ENCODE measurements at places on chromosomes 2 and 18.

DNA sequence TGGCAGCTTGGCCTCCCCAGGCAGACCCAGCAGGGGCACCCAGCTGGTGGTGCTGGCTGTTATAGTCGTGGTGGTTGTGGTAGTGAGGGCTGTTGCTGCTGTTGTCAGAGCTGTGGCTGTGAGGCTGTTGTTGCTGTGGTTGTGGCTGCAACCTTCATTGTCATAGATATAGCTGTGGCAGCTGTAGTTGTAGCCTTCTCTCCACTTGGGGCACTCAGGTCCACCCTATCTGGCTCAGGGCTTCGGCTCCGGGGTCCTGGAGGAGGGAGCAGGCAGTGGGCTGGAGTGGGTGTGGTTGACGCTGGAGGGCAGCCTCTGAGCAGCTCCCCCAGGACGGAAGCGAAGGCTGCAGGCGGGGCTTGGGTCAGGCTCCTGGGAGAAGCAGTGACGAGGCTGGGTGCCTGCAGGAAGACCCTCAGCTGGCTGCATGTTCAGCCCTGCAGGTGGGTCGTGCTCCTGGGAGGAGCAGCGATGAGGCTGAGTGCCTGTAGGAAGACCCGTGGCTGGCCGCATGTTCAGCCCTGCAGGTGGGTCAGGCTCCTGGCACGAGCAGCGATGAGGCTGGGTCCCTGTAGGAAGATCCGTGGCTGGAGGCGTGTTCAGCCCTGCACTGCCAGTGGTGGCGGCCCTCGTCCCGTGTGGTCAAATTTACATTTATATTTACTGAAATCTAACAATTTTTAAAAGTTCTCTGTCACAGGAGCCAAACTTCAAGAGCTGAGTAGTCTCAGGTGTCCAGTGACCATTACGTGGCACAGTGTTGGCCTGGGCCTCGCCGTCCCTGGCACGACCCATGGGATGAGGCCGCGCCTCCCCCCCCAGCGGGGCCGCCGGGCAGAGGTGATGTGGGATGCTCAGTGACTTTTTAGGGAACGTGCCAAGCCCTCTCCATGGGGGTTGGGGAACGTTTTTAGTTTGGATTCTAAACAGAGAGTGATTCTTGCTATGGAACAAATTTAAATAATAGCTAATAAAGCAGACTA, 79.2 kb upstream of the PXDN start:
- DNase-seq, result no peak

DNA sequence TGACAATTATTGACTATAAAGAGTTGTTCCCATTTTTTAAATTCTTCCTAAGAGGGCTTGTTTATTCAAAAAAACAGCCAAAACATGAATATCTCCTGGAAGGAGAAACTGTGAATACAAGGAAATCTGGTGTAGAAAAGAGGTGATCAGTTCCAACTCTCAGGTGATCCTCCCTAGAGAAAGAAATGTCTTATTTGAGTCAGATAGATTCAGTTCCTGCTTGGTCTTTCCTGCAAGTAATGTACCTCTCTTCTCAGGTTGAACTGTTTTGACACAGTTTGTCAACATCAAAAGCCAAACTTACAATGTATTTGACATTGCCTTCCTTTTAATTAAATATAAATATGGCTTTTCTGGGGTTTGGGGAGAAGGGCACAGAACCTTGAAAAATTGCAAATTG, 567.4 kb downstream of the ARHGAP15 start:
- no peak for DNase-seq

GRCh38 chr2:18883616-18884456, 294.5 kb upstream of the NT5C1B start:
- DNase-seq, result no peak

DNA sequence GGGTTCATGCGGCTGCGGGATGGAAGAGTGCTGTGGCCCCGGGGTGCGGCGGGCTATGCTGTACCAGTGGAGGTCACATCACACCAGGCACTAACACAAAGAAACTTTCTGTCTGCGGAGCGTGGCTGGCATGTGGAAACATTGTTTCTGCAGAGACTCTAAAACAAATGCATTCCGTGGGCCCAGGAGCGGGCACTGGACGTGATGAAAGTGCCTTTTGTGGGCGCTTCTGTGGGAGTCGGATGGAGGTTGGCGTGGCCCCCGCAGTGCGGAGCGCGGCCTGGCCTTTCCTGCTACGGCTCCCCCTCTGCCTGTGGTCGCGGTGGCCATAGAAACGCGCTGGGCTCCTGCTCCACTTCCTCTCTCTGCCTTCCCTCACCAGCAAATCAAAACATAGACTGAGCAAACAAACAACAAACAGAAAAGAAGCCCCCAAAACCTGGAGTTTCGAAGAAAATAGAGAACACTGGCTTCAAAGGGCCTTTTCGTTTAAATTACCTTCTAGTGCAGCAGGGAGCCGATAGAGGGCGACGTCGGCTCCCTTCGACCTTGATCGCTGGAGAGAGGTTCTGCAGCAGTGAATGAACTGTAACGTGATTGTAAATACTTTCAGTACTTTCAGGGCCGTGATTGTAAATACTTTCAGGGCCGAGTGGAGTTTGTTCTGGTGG, 51.4 kb downstream of the KIF5C start:
- DNase-seq, result no peak

GRCh38 chr2:192148620-192149321, 46.0 kb downstream of the TMEFF2 start:
- no peak for DNase-seq

GRCh38 chr2:174792309-174793025, 28.2 kb upstream of the CHRNA1 start:
- no peak for DNase-seq

DNA sequence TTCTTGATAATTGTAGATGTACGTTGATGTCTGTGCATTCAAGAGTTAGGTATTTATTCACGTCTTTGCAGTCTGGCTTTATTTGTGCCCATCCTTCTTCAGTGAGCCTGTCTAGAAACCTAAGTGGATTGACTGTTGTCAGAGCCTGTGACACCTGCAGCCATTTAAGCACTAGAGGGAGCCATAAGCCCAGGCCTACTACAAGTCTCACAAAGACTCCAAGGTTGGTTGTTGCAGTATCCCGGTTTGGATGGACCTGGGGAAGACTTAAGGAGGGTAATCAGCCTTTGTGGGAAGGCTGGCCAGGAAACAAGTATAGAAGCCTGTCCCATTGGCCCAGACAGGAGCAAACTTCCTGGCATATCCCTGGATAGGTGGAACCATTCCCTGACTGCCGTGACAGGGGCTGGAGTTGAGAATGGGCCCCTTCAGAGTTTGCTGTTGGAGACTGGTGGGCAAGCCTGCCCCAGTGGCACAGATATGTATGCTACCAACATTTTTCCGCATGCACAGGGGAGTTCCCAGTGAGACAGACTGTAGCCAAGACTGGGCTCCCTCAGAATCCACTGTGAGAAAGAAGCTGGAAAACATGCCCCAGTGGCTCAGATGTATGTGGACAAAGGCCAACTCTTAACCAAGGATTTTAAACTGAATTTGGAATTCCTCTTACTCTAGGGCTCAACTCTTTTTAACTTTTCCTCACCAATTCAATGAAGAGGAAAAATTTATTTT, 9.3 kb upstream of the LRRC30 start:
- peak; percentile 4 for DNase-seq

DNA sequence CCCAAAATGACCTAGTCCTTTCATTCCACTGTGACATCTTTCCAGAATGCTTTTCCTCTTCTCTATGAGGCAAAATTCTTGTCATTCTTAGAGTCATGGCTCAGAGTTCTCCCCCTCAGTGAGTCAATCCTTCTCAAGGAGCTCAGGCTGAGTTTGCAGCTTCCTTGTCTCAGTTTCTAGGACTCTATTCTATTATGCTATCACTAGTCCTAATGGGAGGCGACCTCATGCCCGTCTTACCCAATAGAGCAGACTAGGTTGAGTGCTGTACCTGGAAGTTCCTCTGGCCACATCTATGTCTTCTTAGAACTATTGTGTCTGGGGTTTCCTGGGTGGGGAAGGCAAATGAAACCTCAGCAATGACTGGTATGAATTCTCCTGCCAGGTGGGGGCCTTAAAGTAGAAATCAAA, 51.5 kb downstream of the HAUS1 start:
- DNase-seq, result no peak

DNA sequence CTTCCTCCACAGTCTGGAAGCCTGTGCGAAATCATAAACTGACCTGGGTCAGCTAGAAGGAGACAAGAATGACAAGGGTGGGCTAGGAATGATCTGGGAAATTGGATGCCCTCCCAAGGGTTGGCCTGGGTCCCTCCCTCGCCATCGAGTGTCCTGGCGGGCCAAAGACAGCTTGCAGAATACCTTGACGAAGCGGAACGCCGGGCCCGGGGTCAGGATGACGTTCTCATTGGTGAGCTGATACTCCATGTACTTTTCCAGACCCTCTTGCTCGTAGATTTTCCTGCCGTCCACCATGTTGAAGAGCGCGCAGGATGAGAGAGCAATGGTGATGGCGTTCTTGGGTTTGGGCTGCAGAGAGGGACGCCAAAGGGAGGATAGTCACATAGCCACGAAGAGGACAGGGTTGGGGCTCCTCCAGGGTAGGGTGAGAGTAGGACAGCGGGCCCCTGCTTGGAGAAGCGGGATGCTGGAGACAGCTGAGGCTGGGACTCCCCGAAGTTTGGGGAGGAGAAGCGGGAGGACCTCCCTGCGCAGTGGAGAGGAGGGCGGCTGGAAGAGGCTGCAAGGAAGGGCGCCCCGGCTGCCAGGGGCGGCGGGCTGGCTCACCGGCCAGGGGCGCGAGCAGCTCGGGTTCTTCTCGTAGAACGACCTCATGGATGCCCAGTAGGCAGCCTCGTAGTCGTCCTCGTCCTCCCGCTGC, 5.3 kb downstream of the NT5C1B start:
- DNase-seq, result no peak

DNA sequence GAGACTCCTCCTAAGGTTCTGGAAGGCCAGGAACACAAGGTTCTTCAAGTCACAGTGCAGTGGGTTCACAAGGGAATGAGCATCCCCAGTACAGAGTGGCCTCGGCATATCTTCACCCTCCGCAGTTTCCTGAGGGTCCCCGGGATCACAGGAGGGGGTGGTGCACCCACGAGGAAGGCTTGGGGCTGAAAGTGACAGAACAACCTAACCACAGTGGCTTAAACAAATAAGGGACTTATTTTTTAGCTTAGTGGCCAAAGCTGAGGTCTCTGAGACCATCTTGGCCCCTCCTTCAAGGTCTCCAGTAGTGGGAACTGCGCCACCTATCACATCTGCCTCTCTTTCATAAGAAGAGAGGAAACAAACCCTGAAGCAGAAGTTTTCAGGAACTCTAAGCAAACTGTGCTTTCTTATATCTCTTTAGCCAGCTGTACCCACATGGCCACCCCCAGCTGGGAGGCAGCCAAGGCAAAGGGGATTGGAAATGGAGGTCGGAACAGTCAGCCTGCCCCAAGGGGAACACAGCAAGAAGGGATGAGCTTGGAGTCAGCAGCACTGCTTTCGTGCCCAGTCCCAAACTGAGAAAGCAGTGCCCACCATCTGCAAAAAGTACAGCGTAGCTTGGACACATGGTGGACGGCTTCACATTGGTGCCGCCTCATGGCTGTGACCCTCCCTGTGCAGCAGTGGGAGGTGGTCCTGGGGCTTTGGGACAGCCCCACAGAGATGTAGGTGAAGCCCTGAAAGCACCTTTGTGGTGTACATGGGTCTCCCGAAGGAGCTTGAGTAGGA, 260.0 kb upstream of the ID2 start:
- DNase-seq, result peak; percentile 66

- no peak for DNase-seq
These were observed 204.9 kb upstream of the ACVR2A start for GRCh38 chr2:147639891-147640290.

DNA sequence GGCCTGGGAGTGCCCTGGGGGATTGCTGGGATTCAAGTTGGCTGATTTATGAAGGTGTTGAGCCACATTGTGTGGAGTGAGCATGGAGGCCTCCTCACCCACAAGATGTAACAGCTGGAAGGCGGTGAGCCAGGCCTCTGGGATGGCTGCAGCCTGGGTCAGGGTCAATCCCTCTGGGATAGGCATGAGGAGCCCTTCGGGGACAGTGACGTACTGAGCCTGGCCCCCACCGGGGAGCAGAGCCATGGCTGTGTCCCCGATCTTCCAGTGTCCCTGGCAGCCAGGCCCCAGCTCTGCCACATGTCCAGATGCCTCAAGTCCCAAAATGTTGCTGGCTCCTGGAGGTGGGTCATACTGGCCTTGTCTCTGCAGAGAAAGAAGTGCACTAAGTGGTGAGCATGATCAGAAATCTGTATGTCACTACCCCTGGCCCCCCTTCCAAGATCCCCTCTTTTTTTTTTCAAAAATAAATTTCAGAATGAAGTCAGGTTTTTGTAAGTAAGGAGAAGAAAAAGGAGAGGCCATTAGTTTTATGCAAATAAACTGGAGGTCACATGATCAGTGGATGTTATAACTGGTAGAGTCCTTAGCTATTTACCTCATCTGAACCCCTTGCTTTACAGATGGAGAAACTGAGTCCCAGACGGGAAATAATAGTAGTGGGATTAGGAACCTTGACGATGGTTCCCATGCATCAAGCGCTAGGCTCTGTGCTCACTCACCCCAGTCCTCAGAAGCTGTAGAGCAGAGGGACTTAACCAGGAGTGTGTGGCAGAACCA, 1.7 kb downstream of the TP53I3 start:
- DNase-seq, result no peak

- DNase-seq, result peak; percentile 32
These were observed 43.9 kb upstream of the NEMP2 start for GRCh38 chr2:190578158-190579057.

Measured in CMK (cell line).